Stimulated activated CD4-positive, alpha-beta T cell treated with anti-CD3 and anti-CD28 coated beads, Interleukin-1b, Interleukin-23, amount 100 ng/mL, for 1 hour (primary cell): ENCODE measurements at places on chromosomes 3 and 15.

- DNase-seq, result no peak
These were observed 40.5 kb downstream of the COL8A1 start for GRCh38 chr3:99678896-99679295.

DNA sequence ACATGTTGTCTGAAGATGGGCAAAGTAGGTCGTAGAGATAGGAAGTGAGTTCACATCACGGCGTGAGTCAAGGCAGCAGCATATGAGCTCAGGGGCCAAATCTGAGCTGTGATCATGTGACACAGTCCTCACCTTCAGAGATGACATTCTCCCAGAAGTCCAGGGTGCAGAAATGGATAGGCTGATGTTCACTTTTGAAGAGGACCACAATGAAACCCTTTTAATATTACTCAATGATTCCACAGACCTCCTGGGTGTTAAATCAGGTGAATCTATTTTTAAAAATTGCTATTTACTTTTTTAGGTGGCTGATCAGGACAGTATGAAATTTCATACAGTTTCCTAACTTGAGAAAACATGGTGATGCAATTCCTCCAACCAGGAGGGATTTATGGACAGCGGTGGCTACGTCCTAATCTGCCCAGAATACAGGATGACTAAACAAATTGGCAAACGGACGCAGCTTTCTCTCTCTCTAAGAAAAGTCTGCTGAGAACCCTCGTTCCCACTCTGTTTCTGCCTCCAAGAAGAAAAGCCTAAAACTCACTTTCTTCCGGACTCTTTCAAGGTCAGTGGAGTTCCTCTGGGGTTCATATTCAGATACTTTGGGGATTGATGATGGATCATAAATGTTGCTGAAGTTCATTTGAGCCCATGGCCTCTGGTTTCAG lies 34.4 kb downstream of the B3GNT5 start:
- DNase-seq, result no peak

- no peak for DNase-seq
These were observed 31.6 kb upstream of the LRRC3B start for GRCh38 chr3:26590919-26591484.

DNA sequence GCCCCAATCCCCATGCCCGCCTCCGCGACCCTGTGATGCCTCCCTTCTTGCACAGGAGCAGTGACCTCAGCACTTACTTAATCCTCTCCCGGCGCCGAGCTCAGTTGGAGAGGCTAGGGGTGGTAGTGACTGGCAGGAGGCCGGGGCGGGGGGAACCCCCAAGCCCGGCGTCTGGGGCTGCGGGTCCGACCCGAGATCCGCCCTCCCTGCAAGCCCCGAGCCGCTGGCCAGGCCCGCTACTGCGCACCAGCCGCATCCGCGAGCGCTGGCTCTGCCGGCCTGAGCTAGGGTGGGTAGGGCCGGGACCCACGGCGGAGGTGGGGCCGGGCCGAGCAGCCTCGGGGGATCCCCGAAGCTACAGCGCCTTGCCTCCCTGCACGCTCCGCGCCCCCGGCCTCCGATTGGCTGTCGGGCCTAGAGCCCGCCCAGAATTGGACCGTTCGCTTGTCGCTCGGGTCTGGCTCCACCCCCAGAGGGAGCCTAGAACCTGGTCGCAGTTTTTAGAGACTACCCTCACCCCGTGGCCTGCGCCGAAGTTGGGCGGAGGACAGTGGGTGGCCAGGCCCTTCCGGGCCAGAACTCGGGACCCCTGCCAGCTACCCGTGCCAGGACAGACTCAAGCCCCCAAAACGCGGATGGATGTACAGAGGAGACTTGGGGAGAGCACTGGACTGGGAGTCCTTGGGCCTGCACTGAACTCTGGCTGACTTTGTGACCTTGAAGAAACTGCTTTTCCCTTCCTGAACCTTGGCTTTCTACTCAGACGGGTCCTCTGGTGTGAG lies at the start of gene C3orf18:
C3orf18 (minus strand) TSS at position 362 of the 782 bp plus-strand sequence. CDS start 2,048 bp downstream, outside the sequence.
- DNase-seq, result peak; percentile 90

DNA sequence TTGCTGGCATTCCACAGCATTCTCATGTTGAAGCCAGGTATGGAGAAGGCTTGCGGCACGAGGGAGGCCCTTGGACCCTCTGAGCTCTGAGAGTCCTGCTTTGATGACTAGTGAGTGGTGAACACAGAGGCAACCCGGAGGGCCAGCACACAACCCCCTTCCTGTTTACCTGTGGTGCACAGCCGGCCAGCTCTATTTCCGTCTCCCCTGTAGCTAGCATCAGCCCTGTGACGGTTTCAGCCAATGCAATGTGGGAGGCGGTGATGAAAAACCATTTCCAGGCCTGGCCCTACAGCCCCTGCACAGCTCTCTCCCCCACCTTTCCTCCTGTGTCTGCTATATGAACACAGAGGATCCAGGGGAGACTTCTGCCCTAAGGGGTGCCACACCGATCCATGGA lies 76.8 kb upstream of the KLHL25 start:
- no peak for DNase-seq

DNA sequence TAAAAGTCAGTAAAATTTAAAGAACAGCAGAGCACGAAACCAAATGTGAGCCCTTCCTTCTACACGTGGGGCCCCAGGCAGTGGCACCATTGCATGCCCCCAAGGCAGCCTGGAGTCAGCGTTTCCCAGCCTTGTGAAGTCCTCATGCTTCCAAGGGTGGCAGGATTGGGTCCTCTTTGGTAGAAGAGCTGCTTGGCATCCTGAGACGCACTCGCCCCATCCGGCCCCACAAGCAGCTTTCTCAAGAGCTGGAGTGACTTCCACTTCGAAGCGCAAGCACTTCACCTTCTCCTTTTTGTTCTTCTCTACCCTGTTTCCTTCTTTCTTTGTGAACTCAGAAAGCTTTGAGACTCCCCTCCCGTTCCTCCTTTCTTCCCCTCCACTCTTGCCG lies 34.7 kb downstream of the ZNF710 start:
- no peak for DNase-seq

DNA sequence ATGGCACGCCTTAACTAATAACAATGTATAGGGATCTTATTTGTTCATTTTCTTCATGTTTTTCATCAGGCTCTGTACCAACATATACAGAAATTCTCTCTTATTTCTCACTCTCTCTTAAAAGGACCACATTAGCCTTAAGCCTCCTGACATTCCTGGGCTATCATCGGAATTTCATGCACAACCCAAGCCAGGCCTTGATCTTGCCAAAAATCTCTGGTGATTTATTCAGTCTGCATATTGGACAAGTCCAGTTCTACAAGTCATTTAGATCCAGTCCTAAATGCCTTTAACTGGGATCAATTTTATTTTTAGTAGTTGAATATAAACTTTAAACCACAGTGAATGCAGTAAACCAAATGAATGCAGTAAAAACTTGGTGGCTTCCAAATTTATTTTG lies 385.4 kb downstream of the MECOM start:
- no peak for DNase-seq

DNA sequence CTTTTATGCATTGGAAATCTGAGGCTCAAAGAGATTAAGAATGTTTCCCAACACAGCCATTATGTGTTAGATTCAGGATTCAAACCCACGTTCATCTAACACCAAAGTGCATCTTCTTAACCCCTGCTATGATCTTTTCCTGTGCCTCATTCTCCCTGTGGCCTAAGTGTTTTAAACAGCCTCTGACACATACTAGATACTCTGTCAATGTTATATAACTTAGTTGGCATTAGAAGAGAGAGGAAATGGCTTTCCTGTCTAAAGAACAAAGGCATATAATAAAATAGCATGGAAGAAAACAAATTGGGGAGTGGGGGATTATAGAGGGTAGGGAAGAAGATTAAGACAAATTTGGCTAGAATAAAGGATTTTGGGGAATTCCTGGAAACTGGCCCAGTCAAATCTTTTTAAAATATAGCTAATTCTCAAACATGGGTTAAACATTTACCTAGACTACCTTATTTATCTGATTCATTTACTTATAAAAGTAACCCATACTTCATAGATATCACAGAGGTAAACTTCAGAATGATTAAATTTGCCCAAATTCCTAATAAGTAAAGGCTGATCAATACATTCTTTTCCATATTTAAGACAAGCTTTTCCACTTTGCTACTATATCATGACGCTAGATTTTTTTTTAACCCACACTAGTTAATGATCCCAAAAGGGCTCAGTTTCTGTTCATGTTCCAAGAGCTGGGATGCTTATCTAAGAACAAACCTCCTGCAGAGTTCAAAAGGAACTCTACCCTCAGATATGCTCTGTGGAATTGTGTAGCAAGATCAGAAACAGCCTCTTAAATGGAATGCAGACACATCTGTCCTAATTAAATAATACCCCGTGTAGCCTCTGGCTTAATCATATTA lies 122.9 kb upstream of the PTPRG start:
- DNase-seq, result no peak

GRCh38 chr15:23548071-23548470 lies 17.4 kb upstream of the MKRN3 start:
- DNase-seq, result no peak

DNA sequence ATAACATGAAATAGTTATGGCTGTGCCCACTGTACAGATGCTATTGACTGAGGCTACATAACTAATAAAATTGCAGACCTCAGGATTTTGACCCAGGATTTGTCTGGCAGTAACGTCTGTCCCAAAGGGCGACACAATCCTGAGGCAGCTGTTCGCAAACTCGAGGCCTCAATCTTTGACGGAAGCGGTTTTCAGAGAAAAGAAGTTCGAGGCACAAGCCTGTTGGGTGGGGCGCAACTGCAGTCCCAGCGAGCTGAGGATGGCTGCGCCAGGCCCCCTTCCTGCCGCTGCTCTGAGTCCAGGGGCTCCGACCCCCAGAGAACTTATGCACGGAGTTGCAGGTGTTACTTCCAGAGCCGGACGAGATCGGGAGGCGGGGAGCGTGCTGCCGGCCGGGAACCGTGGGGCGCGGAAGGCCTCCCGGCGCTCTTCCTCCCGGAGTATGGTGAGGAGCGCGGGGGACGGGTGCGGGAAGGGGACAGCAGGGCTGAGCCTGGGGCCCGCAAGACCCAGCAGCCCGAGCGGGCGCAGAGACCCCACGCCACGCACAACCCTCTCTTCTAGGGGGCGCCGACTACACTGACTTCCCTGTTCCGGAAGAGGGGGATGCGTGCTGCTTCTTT lies at the start of gene PARP15:
PARP15 (plus strand) TSS at position 242 of the 623 bp plus-strand sequence; CDS start at position 260, 18 bp downstream.
- no peak for DNase-seq

DNA sequence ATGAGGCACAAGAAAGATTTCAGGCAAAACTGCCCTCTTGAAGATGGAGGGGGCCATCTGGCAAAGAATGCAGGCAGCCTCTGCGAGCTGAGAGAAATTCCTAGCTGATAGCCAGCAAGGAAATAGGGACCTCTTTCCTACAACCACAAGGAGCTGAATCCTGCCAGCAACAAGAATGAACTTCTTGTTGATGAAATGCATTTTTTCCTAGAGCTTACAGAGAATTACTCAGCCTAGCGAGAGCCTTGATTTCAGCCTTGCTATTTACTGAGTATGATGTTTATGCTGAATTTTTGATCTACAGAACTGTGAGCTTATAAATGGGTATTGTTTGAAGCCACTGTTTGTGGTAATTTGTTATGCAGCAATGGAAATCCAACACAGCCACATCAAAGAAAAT lies 148.5 kb upstream of the NAALADL2 start:
- DNase-seq, result no peak

DNA sequence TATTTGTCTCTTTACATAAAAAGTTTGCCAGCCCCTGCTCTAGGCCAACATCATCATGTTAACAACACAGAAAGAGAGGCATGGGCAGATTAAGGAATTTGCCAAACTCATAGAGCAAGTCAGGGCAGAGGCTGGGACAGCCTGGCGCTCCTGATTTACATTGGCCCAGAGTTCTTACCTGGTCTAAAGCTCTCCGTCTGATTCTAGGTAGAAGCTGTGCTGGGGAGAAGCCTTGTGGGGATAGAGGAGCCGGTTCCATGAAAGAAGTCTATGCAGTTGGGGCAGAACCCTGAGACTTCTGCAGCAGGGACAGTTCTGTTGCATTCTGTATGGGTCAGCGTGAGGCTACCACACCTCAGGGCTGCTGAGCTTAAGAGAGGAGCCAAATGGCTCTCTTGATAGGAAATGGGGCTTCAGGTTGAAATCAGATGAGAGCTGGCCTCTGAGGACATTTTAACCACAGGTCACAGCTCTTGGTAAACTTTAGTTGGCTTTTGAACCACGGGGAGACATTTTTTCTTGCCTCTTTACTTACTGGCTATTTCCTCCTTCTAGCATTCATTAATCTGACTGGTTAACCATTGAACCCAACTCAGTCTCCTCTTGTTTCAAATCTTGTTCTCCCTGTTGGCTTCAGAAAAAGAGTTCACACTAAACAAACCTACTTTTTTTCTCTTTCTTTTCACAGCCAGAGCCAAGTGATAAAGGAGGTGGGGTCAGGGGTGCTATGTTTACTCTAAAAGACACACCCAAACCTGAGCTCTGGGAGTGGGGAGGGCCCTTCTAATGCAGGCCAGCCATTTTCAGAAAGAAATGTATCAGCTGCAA lies 250.7 kb downstream of the OPA1 start:
- DNase-seq, result no peak

GRCh38 chr3:138946663-138947494 lies at the start of the genes FOXL2 and FOXL2NB:
TSS of gene FOXL2 (minus strand) at chr3:138947137. CDS start at chr3:138946722, 415 bp downstream.
TSS of gene FOXL2NB (plus strand) at chr3:138947217. CDS start at chr3:138947365, 148 bp downstream.
- no peak for DNase-seq

- DNase-seq, result no peak
These were observed 7.9 kb upstream of the PIK3CB start for GRCh38 chr3:138842483-138843188.

- DNase-seq, result no peak
These were observed 2.4 kb downstream of the IGF2BP2 start for GRCh38 chr3:185822221-185823000.

DNA sequence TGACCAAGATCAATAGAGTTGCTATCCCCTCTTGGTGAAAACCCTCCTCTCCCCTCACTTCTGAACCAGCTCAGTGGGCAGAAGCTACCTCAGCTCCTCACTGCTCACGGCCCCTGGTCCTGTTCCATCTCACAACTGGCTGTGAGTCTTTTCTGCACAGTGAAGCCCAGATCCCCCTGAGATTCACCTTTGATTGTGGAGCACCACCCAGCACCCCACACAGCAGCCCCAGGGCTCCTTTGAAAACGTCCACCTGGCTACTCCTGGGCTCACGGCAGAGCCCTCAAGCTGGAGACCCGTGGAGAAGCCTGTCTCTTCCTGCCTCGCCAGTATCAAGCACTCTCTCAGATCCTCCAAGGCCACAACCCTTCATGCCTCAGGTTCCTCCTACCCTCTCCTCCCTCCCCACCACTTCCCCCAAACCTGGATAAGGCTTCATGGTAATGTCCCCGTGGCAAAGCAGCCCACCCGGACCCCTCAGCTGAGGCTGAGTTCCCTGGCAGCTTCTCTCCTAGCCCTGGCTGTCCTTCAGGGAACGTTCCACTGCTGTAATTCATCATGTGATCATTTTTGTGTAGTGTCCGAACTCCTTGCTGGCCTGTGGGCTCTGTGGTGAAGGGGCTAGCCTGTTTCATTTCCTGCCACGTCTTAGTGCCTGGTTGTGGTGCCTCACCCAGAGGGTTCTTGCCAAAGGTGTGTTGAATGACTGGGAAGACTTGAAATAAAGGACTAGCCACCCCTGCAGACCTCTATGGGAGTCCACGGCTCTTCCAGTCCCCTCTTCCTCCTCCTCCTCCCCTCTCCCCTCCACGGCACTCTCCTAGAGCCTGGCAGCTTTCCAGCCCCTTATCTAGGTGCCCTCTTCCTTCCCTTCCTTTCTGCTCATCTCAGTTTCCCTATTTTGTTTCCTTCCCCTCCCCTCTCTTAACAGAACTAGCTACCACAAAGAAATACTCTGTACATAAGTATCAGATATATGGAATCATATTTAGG lies 44.5 kb downstream of the KY start:
- DNase-seq, result no peak

GRCh38 chr3:164524201-164524600 lies 554.1 kb downstream of the SI start:
- no peak for DNase-seq

GRCh38 chr3:144294659-144295538 lies 323.3 kb downstream of the DIPK2A start:
- DNase-seq, result no peak

GRCh38 chr3:4425707-4426106 lies 41.4 kb downstream of the SUMF1 start:
- DNase-seq, result peak; percentile 2
